ENCODE measurements at places on chromosomes 16 and 17. TPM values are rescaled to one million over a fixed set of nuclear protein-coding genes. Genes with fewer than 3 reads are reported as not detected.

The FOXC2 gene
- 1.9 TPM for total RNA-seq

GRCh38 chr16:14087590-14088154 is 16.6 kb downstream of the MRTFB start:
- no peaks in the 10 kb centered on the region for H3K36me3 ChIP-seq
- H3K4me3 ChIP-seq, result no peak overlapping the region
- H3K27me3 ChIP-seq, result no peaks in the 10 kb centered on the region
- peaks cover 28% of the 10 kb centered on the region for H3K4me1 ChIP-seq
- no peak for DNase-seq
- no peak overlapping the region for H3K27ac ChIP-seq

DNA sequence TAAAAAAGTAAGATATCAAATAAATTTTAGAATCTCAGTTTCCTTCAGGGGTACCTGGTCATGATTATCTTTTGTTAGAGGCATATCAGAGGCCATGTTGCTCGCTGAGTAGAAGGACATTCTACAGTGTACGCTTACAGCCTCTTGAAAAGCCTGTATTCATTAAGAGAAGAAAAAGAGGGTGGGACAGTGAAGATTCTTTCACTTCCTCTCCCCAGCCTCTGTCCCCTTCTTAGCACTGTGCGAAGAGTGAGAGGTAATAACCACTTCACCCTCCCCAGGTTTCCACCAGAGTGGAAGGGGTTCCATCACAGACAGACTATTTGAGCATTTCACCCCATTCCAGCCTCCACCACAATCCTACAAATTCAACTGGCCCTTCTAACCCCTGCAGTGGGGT is 4.8 kb upstream of the LPO start:
- no peaks in the 10 kb centered on the region for H3K27me3 ChIP-seq
- DNase-seq, result no peak
- no peaks in the 10 kb centered on the region for H3K4me1 ChIP-seq
- H3K36me3 ChIP-seq, result no peaks in the 10 kb centered on the region
- H3K27ac ChIP-seq, result no peak overlapping the region
- no peak overlapping the region for H3K4me3 ChIP-seq

The ZG16 gene
- total RNA-seq, result not detected

The ACSM2A gene
- 0.20 TPM for total RNA-seq

The TEKT5 gene
- not detected for total RNA-seq

The HCRT gene
- not detected for total RNA-seq

- DNase-seq, result no peak
- peak overlapping the region; percentile 27 for H3K27ac ChIP-seq
- H3K36me3 ChIP-seq, result no peaks in the 10 kb centered on the region
- no peaks in the 10 kb centered on the region for H3K27me3 ChIP-seq
- no peaks in the 10 kb centered on the region for H3K4me1 ChIP-seq
These were observed 920.9 kb upstream of the GOT2 start for GRCh38 chr16:59655031-59655430.

DNA sequence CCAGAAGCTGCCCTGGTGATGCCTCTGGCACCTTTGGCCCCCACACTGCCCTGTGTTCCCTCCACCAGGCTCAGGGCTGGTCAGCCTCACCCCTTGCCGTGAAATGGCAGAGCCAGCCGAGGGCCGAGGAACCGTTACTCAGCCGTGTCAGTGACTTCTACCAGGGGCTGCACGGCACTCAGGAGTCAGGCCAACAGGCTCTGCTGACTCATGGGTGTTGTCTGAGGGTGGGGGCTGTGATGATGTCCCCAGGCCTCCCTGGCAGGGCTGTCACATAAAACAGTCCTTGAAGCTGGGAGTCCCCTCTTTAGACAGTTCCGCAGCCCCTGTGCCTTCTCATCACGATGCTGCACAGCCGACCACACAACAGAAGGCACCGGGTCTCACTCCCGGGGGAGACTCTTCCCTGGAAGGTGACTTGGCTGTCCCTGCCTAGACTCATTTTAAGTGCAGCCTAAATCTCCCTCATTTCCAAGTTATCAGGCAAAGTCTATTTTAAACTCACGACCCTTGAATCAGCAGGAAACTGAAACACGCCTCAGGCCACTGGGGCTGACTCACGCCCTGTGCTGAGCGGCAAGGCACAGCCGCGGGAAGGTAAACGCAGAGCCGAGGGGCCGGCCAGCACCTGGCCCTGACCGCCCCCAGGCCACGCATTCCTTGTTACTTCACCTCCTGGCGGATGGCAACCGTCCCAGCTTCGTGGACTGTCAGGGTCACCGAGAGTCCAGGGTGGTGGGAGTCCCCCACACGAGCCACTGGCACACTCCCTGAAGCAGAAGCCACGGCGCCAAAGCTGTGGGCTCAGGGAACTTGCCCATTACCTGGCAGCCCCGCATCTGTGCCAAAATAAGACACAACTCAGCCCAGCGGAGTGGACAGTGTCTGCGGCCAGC is 102.6 kb downstream of the ZNF778 start:
- H3K4me3 ChIP-seq, result no peak overlapping the region
- peak; percentile 43 for DNase-seq
- H3K27ac ChIP-seq, result peak overlapping the region; percentile 37
- no peaks in the 10 kb centered on the region for H3K27me3 ChIP-seq

The CASKIN2 gene
- 87.2 TPM for total RNA-seq

DNA sequence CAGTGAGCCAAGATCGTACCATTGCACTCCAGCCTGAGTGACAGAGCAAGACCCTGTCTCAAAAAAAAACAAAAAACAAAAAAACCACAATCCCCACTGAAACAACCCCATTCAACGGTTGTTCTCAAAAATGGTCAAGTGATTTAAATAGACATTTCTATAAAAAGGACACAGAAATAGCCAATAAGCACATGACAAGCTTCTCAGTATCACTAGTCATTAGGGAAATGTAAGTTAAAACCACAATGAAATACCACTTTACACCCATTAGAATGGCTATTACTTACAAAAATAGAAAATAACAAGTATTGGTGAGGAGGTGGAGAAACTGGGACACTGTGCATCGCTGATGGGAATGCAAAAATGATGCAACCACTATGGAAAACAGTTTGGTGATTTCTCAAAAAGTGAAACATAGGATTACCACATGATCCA is 26.6 kb upstream of the MYLK3 start:
- no peaks in the 10 kb centered on the region for H3K27me3 ChIP-seq
- H3K27ac ChIP-seq, result no peak overlapping the region
- DNase-seq, result no peak
- H3K4me1 ChIP-seq, result no peaks in the 10 kb centered on the region

All from thyroid gland (tissue), 4 donors.